Occipital lobe (tissue), 3 donors: ENCODE measurements at places on chromosomes 16 and 17. TPM values are rescaled to one million over a fixed set of nuclear protein-coding genes. Genes with fewer than 3 reads are reported as not detected.

- DNase-seq: no peak
Measured at GRCh38 chr17:66941773-66942450, 22.6 kb upstream of the CACNG4 start.

Gene TMEM98
- total RNA-seq: 35.6 TPM

- peak; percentile 6 for DNase-seq
Measured at GRCh38 chr17:47946929-47947397, 5.6 kb downstream of the PNPO start.

Gene CCDC102A
- 1.7 TPM for total RNA-seq

Gene C1QL1
- total RNA-seq: 4.1 TPM

- DNase-seq: no peak
Measured at GRCh38 chr17:1568950-1569810, 6.6 kb upstream of the PITPNA start.

- DNase-seq: no peak
Measured at GRCh38 chr16:19486051-19486450, 35.8 kb downstream of the GDE1 start.

Gene TUBB3
- 2,684 TPM for total RNA-seq

GRCh38 chr16:20884240-20884556 is 16.0 kb downstream of the DCUN1D3 start:
- no peak for DNase-seq

DNA sequence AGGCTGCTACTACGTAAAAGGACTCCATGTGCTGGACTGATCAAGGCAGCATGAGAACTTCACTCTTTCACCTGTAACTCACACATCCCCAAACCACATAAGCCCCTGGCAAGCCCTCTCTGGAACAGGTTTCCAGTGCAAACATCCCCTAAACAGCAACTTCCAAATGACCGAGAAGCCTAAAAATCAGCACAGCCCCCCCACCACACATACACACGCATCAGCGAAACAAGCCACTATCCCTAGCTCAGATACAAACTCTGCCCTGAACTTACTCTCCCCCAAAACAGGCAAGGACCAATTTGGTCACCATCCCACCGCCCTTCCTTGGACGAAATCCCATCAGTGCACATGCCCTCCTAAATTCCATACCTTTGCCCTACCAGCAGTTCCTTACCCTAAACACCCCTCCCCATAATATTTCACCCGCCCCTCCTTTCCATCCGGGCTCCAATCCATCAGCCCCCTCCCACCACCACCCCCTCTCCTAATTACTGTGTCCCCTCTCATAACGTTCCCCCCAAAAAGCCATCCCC is 735 bp downstream of the LSM12 start:
- no peak for DNase-seq

GRCh38 chr17:54906683-54907082 is 6.0 kb downstream of the TOM1L1 start:
- DNase-seq: no peak

GRCh38 chr16:73240920-73241319 is 193.0 kb upstream of the ZFHX3 start:
- no peak for DNase-seq

DNA sequence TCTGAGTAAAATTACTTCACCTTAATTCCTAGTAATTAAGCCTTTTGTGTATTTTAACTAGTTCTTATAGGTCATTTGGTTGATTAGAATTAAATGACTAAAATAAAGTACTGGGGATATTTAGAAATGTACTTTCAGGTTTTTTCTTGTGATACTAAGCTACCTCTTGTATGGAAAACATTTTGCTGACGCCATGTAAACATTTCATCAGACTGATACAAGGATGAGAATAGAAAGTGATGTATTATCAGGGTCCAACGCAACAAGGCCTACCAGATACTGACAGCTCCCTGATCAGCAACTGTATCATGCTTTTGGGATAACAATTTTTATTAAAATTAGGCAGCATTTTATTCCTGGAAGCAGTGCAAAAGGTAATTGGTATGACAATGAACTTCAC is 1.7 kb downstream of the SMARCE1 start:
- DNase-seq: no peak

Gene ABCC1
- 10.5 TPM for total RNA-seq

Gene B9D1
- total RNA-seq: 13.6 TPM

Gene ASGR1
- total RNA-seq: 15.6 TPM

DNA sequence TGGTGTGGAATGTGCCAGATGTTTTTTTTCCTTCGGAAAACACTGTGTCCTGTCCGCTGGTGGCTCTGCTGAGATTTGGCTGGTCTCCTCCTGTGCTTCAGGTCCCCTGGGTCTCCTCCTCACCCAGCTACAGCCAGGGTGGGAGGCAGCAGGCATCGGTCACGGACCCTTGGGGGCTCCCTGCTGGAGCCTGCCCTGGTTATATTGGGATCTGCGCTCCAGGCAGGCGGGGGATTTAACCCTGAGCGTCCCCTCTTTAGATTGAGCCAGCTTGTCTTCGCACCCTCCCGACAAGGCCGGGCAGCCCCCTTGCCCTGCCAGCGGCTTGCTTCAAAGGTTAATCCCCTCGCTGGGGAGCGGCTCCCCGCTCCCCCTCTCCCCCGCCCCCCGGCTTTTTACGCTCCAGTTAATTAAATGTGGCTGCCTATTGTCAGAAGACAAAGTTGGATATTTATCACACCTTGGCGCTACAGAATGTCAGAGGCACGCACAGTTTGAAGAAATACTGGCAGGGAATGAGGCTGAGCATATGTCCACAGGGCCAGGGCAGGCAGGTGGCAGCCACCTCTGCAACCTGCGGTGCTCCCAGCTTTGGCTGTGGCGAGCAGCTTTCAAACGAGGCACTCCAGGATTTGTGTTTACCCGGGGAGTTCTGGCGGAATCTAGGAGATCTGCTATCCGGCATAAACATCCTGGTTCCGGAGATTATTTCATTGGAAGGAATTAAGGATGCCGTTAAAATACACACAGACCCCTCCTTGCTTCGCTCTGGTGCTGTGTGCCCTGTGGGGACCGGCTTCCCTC is 38.2 kb upstream of the GSE1 start:
- no peak for DNase-seq

DNA sequence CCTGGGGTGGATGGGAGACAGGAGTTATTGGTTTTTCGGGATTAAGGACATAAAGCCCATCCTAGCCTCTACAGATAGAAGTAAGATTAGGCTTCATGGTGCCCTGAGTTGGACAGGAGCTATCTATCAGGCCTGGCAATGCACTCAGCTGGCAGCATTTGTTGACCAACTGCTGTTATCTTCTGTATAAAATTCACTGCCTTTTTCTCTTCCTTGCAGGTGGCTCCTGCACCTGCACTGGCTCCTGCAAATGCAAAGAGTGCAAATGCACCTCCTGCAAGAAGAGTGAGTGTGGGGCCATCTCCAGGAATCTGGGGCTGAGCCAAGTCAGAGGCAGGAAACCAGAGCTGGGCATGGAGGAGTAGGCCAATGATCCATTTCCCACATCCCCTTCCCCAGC is 579 bp downstream of the MT1A start:
- DNase-seq: no peak

DNA sequence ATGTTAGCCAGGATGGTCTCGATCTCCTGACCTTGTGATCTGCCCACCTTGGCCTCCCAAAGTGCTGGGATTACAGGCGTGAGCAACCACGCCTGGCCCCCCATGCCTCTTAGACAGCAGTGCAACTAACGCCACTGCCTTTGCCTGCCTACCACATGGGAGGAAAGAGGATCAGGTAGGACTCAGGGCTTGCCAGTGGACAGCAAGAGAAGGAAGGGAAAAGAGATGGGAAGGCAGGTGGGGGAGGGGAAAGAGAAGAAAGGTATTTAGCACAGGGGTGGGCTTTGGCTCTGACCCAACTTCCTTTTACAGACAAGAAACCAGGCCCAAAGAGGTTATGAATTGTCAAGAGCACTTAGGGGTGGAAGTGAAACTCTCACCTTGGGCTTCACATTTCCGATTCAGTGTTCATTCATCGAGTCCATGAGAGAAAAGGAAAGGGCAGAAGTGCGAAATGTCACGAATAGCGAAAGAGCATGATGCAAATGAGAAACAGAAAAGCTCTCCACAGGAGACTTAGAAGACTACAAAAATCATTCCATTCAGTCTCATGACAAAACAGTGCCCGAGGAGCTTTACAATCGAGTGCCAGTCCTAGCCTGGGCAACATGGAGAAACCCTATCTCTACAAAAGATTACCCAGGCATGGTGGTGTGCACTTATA is 36.4 kb downstream of the CDK5R1 start:
- no peak for DNase-seq

DNA sequence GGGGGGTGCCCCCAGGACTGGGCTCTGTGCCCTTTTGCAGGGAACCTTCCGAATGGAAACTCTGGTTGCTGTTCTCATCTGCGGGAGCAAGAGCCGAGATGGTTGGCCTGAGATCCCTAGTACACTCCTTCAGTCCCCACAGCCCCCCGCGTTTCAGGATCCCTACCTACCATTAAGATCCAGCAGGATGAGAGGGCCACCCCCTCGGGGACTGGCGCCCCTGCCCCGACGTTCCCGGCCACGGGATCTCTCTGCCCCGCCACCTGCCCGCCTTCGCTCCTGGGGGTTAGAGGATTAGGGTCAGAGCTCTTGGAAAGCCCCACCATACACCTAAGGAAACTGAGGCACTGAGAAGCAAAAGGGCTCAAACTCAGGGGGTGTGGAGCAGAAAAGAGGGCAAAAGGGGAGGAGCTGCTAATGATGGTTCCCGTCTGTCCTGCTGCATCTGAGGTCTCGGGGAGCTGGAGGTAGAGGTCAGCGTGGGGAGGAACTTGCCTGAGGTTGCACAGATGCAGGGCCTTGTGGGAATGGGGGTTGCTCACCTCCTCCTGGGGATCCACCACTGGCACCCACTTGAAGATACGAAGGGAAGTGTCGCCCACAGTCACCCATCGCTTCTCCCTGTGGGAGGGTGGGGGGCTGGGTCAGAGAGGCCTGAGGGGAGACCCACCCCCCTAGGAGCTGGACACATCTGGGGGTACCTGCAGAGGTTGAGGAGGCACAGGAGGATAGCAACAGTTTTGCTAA is 1.0 kb downstream of the BCL7C start:
- no peak for DNase-seq

GRCh38 chr16:72975809-72976437 is 72.0 kb downstream of the ZFHX3 start:
- DNase-seq: no peak

Gene TMEM88
- total RNA-seq: 1.2 TPM

DNA sequence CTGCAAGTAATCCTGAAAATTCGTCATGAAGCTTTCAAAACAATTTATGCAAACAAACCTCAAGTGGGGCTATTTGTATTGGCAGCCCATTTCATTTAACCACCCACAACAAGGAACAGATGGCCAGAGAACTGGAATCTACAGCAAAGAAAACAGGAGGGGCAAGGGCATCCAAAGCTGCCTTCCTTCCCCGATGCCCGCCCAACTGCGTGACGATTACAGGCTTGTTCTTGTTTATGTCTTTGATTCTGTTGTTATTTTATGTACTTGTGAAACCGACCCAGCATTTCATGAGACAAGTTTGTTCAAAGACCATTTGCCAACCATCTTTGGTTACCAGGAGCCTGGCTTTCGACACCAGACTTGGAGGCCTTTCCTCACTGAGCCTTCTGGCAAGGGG is 59.1 kb upstream of the IRX6 start:
- DNase-seq: no peak

Gene CCDC137
- total RNA-seq: 3.9 TPM

DNA sequence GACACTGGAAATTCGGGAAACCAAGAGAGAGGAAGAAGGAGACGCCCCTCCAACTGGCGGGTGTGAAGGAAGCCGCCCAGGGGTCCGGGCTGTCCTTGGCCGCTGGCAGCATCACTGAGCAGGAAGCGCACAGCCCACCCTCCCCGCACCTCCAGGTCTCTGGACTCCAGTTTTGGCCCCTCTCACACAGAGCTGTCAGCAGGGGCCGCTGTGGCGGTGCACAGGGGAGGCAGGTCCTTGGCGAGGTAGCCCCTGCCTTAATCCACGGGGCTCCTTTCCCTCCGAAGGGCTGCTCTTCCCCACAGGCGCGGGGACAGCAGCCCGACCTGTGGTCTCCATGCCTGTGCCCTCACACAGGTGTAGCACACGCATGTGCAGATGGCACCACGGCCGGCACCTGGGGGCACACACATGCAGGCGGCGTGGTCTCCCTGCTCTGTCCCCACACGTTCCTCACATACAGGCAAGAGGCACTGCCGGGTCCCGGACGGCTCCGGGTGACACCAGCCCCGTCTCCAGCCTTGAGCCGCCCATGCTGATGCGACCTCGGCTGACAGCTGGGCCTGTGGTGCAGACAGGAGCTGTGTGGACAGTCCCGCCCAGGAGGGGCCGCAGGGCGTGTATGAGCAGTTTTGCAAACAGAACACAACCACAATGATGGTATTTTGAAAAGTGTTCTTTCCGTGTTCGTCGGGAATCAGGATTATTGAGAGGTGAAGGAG is 26.6 kb upstream of the CHMP6 start:
- no peak for DNase-seq

Gene ZNF821
- 35.1 TPM for total RNA-seq

GRCh38 chr17:43701318-43701743 is 39.6 kb upstream of the MEOX1 start:
- no peak for DNase-seq

- no peak for DNase-seq
Measured at GRCh38 chr16:47230296-47230695, 86.6 kb upstream of the NETO2 start.

Gene GNAO1
- total RNA-seq: 48.0 TPM

Gene KRT222
- total RNA-seq: 3.6 TPM

GRCh38 chr16:49473131-49473530 is 99.5 kb downstream of the C16orf78 start:
- no peak for DNase-seq

Gene TBC1D3C
- not detected for total RNA-seq

DNA sequence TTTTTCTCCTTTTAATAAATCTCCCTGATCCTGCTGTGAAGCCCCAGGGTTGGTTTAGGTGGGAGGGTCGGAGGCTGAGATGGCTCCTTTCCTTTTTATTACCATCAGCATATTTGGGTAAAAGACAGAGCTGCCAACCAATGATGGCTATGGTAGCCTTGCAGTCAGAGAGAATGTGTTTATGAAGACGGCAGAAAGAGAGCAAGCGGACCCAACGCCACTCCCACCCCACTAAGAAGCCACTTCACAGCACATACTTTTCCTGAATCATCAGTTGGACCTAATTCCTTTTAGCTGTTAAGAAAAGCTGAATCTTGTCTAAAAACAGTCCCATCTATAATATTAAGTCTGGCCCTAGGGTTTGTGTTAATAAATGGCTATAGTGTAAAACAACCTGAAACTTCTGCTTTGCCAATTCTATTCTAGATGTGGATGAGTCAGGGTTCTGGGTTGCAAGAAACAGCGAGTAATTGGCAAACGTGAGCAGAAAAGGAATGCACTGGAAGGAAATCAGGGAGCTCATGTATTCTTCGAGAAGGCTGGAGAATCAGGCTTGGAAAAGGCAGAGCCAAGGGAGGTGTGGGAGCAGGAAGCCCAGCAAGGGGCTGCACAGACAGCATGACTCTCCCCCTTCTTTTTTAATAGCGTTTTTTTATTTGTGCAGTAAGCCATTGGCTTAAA is 34.0 kb upstream of the PRKCA start:
- no peak for DNase-seq

GRCh38 chr17:67944035-67944434 is 52.2 kb downstream of the C17orf58 start:
- DNase-seq: no peak

- DNase-seq: no peak
Measured at GRCh38 chr17:56171186-56171959, 18.1 kb downstream of the ANKFN1 start.

Gene PRR35
- not detected for total RNA-seq

- DNase-seq: no peak
Measured at GRCh38 chr17:77690271-77691161, 268.0 kb upstream of the TNRC6C start.

GRCh38 chr17:61720016-61720795 is 129.2 kb upstream of the NACA2 start:
- DNase-seq: no peak
